ENCODE measurements at places on chromosomes 3 and 15. TPM values are rescaled to one million over a fixed set of nuclear protein-coding genes. Genes with fewer than 3 reads are reported as not detected.

GRCh38 chr3:11510356-11510755 is 133.4 kb downstream of the VGLL4 start:
- no peak for DNase-seq

- peak; percentile 95 for DNase-seq
These were observed 37.8 kb upstream of the BCL6 start for GRCh38 chr3:187783098-187783497.

Gene MYL3
- total RNA-seq = not detected

GRCh38 chr3:105999856-106000255 is 131.0 kb upstream of the CBLB start:
- no peak for DNase-seq

DNA sequence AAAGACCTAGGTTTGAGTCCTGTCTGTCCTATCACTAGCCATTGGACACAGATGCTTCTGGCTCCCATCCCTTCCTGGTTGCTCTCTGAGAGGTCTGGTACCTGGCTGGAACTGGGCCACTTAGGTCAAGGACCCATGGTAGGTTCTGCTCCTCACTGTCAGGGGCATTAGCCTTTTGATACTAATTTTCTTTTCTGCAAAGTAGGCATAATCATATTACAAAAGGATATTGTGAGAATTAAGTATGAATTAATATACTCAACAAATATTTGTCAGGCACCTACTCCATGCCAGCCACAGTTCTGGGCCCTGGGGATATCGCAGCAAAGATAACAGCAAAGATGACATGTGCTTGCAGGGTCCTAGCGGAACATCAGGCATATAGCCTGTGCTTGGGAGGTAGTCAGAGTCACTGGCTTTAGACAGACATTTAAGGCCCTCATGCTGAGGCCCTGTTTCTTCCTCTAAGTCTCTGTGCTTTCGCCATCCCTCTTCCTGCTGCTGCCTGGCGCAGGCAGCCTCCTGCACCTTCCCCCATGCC is 25.6 kb upstream of the LCTL start:
- DNase-seq = no peak

DNA sequence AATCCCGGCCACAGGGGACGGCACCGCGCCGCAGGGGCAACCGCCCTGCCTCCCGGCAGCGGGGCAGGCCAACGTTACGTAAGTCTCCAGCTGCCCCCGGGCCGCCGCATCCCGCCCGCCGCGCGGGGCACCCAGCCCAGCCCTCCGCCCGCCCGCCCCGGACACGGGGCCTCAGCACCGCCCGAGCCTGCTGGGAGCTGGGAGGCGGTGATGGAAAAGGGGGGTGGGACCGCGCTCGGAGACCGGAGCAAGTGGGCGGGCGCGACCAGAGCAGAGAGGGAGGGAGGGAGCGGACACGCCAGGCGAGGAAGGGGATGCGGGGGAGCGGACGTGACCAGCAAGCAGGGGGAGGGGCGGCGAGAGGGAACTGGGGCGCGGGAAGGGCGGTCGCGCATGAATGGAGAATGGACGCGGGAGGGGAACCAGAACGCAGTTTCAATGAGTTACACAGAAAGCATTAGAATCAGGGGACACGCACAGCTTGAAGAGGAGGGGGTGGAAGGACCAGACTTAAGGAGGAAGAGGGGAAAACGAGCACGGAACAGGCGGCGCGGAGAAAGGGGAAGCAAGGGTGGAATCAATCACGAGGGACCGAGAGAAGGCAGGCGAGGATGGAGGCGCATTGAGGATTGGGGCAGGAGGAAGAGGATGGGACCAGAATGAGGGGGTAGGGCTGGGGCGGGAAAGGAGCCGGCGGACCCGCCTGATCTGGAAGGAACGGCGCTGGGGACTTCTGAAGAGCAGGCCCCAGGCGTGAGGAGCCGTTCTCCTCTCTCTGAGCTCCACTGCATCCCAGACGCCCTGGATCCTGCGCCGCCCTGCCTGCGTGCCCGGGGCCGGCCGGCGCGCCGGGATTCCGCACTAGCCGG is 559 bp downstream of the PKM start:
- peak; percentile 83 for DNase-seq

GRCh38 chr3:84008623-84009022 is 950.2 kb upstream of the CADM2 start:
- no peak for DNase-seq

All from fibroblast of the aortic adventitia (primary cell).